ENCODE measurements at places on chromosomes 11 and 22. TPM values are rescaled to one million over a fixed set of nuclear protein-coding genes. Genes with fewer than 3 reads are reported as not detected.

DNA sequence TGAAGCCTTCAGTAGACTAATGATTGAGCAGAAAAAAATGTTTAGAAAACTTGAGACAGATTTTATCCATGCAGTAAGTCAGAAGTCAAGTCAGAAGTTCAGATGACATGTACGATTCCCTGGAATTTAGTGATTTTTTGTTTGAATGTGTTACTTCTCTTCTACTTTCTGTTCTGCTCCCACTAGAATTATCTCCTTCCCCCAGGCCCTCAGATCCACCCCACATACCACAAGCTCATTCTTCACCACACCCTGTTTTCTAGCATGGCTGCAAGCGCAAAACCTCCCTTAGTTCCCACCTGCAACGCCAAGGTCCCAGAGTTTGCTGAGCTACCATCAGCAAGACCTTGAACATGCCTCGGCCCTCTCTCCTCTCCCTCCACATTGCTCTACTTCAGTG lies 64.1 kb downstream of the KCNJ1 start:
- H3K27me3 ChIP-seq: no peaks in the 10 kb centered on the region
- H3K4me1 ChIP-seq: peaks cover 20% of the 10 kb centered on the region
- H3K36me3 ChIP-seq: peaks cover 22% of the 10 kb centered on the region
- DNase-seq: no peak

GRCh38 chr11:120578596-120579154 lies 67.1 kb downstream of the GRIK4 start:
- no peaks in the 10 kb centered on the region for H3K4me1 ChIP-seq
- DNase-seq: no peak
- no peak overlapping the region for H3K27ac ChIP-seq
- no peak overlapping the region for H3K4me3 ChIP-seq

GRCh38 chr22:25123677-25124076 lies 76.0 kb upstream of the CRYBB3 start:
- DNase-seq: no peak
- peaks cover 33% of the 10 kb centered on the region for H3K4me1 ChIP-seq
- H3K27me3 ChIP-seq: no peaks in the 10 kb centered on the region

The TRIM6 gene
- 7.5 TPM for total RNA-seq

GRCh38 chr11:35852056-35852455 lies 91.8 kb upstream of the LDLRAD3 start:
- H3K27ac ChIP-seq: no peak overlapping the region
- peaks cover 8% of the 10 kb centered on the region for H3K27me3 ChIP-seq
- no peaks in the 10 kb centered on the region for H3K4me1 ChIP-seq

- H3K27ac ChIP-seq: peak overlapping the region; percentile 48
- no peak for DNase-seq
- H3K4me3 ChIP-seq: no peak overlapping the region
- H3K4me1 ChIP-seq: peaks cover 11% of the 10 kb centered on the region
Observed at GRCh38 chr22:29641042-29641699, 37.7 kb downstream of the NF2 start.

The CDHR5 gene
- 7.1 TPM for total RNA-seq

GRCh38 chr11:58652726-58653280 lies 30.3 kb downstream of the CNTF start:
- no peak overlapping the region for H3K27ac ChIP-seq
- H3K27me3 ChIP-seq: peaks cover 14% of the 10 kb centered on the region
- DNase-seq: no peak
- H3K36me3 ChIP-seq: no peaks in the 10 kb centered on the region
- no peak overlapping the region for H3K4me3 ChIP-seq

The OR52N5 gene
- total RNA-seq: not detected

DNA sequence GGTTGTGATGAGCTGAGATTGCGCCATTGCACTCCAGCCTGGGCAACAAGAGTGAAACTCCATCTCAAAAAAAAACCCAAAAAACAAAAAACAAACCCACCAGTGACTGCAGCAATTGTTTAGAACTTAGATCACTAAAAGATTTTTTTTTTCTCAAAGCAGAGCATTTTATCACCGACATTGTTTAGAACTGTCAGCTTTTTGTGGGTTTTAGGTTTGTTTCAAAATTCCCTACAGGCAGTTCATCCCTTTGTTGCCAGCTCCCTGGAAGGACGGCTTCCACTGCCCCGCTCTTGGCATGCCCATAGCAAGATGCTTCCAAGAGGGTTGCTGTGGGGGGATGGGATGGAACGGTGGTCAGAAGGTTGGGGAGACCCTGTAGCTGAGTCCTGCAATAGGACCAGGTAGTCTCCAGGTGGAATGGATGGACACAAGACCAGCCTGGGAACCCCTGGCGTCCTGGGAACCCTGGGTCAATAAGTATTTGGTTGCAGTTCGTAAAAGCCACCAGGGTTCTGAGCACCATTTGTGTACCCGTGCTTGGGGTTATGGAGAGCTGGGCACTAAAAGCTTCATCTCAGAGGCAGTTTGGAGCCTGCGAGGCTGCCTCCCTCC lies 46.7 kb downstream of the TSPAN18 start:
- no peak overlapping the region for H3K27ac ChIP-seq
- H3K4me1 ChIP-seq: peaks cover 39% of the 10 kb centered on the region
- DNase-seq: no peak
- H3K27me3 ChIP-seq: no peaks in the 10 kb centered on the region
- no peak overlapping the region for H3K4me3 ChIP-seq
- peaks cover 8% of the 10 kb centered on the region for H3K36me3 ChIP-seq

DNA sequence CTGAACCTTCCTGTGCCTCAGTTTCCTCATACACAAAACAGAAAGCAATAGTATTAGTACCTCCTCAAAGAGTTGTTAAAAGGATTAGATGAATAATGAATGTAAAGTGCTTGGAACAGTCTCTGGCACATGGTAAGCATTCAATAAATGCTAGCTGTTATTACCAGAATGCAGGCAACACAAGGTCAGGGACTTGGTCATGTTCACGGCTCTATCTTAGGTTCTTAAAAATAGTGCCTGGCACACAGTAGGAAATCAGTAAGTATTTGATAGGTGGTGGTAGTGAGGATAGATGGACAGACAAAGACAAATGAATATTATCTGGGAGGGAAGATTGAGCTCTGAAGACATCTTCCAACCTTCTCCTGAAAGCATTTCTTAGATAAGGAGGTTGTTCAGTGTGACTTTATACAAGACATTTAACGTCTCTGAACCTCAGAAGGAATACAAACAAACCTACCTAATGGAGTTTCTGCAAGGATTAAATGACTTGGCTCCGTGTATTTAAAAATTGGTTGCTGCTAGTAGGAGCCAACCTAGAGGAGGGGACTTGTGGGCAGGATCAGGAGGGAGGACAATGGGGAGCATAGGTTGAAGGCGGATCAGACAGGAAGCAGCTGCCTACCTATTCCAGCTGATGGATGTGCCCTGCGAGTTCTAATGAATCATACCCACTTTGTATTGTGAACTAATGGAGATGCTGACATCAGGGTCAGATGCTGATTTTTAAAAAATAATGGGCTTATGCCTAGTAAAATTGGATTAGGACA lies 94.1 kb downstream of the DBX1 start:
- H3K36me3 ChIP-seq: peaks cover 55% of the 10 kb centered on the region
- no peaks in the 10 kb centered on the region for H3K27me3 ChIP-seq
- H3K4me1 ChIP-seq: peaks cover 15% of the 10 kb centered on the region
- no peak overlapping the region for H3K27ac ChIP-seq
- no peak for DNase-seq

- H3K36me3 ChIP-seq: no peaks in the 10 kb centered on the region
- peak overlapping the region; percentile 48 for H3K4me3 ChIP-seq
- DNase-seq: no peak
- peaks cover 9% of the 10 kb centered on the region for H3K27me3 ChIP-seq
- no peak overlapping the region for H3K27ac ChIP-seq
- peaks cover 23% of the 10 kb centered on the region for H3K4me1 ChIP-seq
Observed at GRCh38 chr11:18723991-18724390, 2.0 kb downstream of the IGSF22 start.

The ZC3H12C gene
- 11.8 TPM for total RNA-seq

- peak; percentile 34 for DNase-seq
- no peak overlapping the region for H3K27ac ChIP-seq
- H3K4me3 ChIP-seq: no peak overlapping the region
- H3K27me3 ChIP-seq: peaks cover 15% of the 10 kb centered on the region
Observed at GRCh38 chr11:44987506-44987905, 36.8 kb upstream of the TP53I11 start.

DNA sequence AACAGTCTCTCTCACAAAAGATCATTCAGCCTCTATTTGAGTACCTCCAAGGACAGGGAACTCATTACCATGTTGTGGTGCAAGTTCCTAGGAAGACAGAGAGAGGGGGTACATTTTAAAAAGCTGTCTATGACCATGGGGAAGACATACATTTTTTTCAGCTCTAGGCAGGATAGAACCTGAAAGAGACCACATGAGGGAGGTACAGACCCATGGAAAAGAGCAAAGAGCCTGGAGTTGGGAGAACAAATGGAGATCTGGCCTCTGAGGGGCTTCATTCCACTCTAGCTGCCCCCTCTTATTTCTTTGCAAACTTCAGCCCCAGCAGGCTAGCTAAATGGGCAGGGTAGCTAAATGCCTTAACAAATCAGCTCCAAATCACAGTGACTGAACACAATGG lies 36.3 kb downstream of the KCNC1 start:
- no peak overlapping the region for H3K4me3 ChIP-seq
- no peak for DNase-seq
- H3K36me3 ChIP-seq: no peaks in the 10 kb centered on the region
- H3K4me1 ChIP-seq: peaks cover 10% of the 10 kb centered on the region

GRCh38 chr11:11311169-11311568 lies 41.9 kb downstream of the CSNK2A3 start:
- H3K4me3 ChIP-seq: no peak overlapping the region
- no peak overlapping the region for H3K27ac ChIP-seq
- DNase-seq: no peak

The DDX25 gene
- 1.8 TPM for total RNA-seq

DNA sequence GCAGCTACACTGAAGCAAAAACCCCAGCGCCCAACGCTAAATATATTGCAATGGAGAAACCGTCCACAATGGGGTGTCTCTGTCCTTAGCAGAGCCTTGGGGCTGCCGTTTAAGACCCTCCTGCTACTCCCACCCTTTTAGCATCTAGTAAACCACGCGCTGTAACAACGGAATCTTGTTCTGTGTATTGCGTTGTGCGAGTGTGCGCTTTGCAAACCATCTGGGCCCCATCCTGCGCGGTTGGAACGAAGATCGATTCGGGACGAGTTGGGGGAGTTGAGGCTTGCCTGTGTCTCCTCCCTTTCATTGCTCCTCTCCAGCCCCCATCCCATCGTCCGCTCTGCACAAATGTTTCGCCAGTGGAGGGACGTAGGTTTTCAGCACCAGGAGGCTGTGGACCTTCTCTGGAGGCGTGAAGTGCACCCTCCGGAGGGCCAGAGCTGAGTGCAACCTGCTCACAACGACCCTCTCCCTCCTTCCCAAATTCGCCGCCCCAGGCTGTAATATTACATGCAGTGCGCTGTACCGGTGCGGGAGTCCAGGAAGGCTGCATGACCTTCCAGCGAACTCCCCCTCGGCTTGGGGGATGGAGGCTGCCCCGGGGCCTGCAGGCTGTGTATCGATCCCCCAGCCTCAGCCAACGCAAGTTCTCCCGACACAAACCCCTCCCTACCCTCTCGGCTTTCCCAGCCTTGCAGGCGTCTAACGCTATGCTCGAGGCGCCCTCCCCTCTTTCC lies 1.6 kb upstream of the KMT2A start:
- DNase-seq: peak; percentile 75
- H3K27me3 ChIP-seq: peaks cover 8% of the 10 kb centered on the region
- peak overlapping the region; percentile 94 for H3K4me3 ChIP-seq
- no peaks in the 10 kb centered on the region for H3K36me3 ChIP-seq
- H3K4me1 ChIP-seq: peaks cover 18% of the 10 kb centered on the region

GRCh38 chr22:16601437-16602223 lies 9.0 kb upstream of the CCT8L2 start:
- no peaks in the 10 kb centered on the region for H3K27me3 ChIP-seq
- DNase-seq: no peak
- no peak overlapping the region for H3K4me3 ChIP-seq
- no peak overlapping the region for H3K27ac ChIP-seq
- no peaks in the 10 kb centered on the region for H3K36me3 ChIP-seq
- no peaks in the 10 kb centered on the region for H3K4me1 ChIP-seq

GRCh38 chr11:92204731-92205130 lies 19.9 kb upstream of the FAT3 start:
- no peak for DNase-seq
- H3K27ac ChIP-seq: no peak overlapping the region
- H3K36me3 ChIP-seq: peaks cover 3% of the 10 kb centered on the region
- H3K27me3 ChIP-seq: no peaks in the 10 kb centered on the region
- peaks cover 2% of the 10 kb centered on the region for H3K4me1 ChIP-seq

The ROBO4 gene
- total RNA-seq: not detected

The CDC42BPG gene
- total RNA-seq: 20.1 TPM

- no peaks in the 10 kb centered on the region for H3K27me3 ChIP-seq
- no peak overlapping the region for H3K27ac ChIP-seq
- H3K4me3 ChIP-seq: no peak overlapping the region
- H3K4me1 ChIP-seq: peaks cover 17% of the 10 kb centered on the region
- H3K36me3 ChIP-seq: no peaks in the 10 kb centered on the region
Observed at GRCh38 chr11:109849946-109850345, 243.2 kb upstream of the ZC3H12C start.

Data from type B pancreatic cell (in vitro differentiated cells).